Panc1 (cell line): ENCODE measurements at places on chromosomes 12 and 14. TPM values are rescaled to one million over a fixed set of nuclear protein-coding genes. Genes with fewer than 3 reads are reported as not detected.

DNA sequence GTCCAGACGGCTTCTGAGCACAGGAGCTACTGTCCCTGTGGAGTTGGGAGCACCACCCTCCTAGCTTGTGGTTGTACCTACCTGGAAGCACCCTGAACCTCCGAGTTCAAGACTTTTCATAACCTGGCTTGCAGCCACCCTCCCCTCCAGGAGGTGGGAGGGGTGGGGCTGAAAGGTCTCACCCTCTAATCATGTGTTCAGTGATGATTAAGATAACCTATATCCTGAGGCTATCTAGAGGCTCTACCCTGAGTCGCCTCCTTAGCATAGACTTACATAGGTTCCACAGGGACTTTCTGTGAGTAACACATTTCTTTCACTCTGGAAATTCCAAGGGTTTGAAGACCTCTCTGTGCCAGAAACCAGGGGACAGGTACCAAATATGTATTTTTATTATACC lies 146.5 kb downstream of the CFAP54 start:
- H3K36me3 ChIP-seq = no peaks in the 10 kb centered on the region
- no peak overlapping the region for H3K27ac ChIP-seq
- DNase-seq = no peak
- H3K27me3 ChIP-seq = no peaks in the 10 kb centered on the region
- H3K4me1 ChIP-seq = no peaks in the 10 kb centered on the region

Gene KITLG
- total RNA-seq = 7.4 TPM

- DNase-seq = no peak
- no peaks in the 10 kb centered on the region for H3K27me3 ChIP-seq
- H3K4me3 ChIP-seq = no peak overlapping the region
- H3K27ac ChIP-seq = no peak overlapping the region
Measured at GRCh38 chr12:42362647-42363260, 36.8 kb downstream of the PPHLN1 start.

Gene SLC17A8
- not detected for total RNA-seq

DNA sequence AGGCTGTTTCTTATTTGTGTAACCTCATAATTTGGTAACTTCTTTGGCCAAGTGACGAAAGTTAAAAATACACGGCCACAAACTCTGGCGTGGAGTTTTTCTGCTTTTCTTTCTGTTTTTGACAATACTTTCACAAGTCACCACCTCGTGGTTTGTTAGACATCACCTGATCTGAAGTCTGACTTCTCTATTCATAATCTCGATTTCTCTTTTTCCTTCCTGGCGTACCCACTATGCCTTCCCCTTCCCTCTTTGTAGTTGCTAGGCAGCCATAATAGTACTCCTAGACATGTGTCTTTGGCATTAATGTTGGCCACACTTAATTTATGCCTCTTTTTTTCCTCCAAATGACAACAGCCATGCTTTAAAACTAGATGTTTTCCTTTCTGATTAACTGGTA lies 97.6 kb downstream of the POLR3B start:
- no peaks in the 10 kb centered on the region; the same call in 1 of the 2 replicates for H3K36me3 ChIP-seq
- DNase-seq = no peak
- no peaks in the 10 kb centered on the region for H3K4me1 ChIP-seq
- no peak overlapping the region for H3K27ac ChIP-seq

GRCh38 chr14:55313480-55313879 lies 42.3 kb downstream of the FBXO34 start:
- H3K4me1 ChIP-seq = no peaks in the 10 kb centered on the region
- H3K4me3 ChIP-seq = no peak overlapping the region
- no peaks in the 10 kb centered on the region for H3K27me3 ChIP-seq
- DNase-seq = no peak

Gene SLC39A5
- total RNA-seq = 0.23 TPM

DNA sequence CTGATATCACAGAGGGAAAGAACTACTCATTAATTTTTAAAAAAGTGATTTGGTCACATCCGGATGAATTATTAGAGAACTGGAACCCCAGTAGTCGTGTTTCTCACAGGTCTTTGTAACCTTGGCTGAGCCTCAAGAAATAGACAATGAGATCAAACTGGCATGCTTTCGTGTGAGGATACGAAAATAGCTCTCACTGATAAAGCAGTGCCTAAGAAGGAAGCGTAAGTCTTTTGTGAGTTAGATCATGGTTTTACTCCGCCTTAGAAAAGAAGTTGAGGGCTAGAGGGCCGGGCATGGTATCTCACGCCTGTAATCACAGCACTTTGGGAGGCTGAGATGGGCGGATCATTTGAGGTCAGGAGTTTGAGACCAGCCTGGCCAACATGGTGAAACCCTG lies 33.8 kb upstream of the GALNT16 start:
- no peaks in the 10 kb centered on the region for H3K36me3 ChIP-seq
- H3K4me1 ChIP-seq = no peaks in the 10 kb centered on the region
- no peak overlapping the region for H3K4me3 ChIP-seq
- H3K27ac ChIP-seq = no peak overlapping the region
- no peak for DNase-seq

DNA sequence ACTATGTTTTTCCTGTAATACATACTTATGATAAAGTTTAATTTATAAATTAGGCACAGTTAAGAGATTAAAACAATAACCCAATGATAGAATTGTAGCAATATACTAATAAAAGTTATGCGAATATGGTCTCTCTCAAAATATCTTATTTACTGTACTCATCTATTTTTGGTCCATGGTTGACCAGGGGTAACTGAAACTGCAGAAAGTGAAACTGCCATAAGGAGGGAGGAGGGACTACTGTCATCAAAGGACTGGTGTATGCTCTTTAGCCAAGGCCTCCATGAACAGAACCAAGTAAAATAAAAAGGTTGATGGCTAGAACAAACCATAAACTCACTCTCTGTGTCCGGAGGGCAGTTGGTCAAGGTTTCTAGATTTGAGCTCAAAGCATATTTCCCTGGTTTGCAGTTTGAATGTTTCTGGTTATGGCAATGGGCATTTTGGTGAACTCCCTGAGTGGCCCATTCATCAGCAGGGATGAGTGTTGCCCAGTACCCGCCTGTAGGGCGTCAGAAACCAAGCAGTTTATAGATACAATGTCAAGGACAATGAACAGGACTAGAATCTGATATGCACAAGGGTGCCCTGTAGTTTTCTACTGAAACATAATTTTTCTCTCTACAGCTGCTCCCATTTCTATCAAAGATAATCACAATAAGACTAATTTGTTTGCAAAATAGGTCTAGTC lies 19.8 kb downstream of the LEMD3 start:
- no peaks in the 10 kb centered on the region for H3K36me3 ChIP-seq
- no peak overlapping the region for H3K27ac ChIP-seq
- DNase-seq = no peak
- no peaks in the 10 kb centered on the region for H3K4me1 ChIP-seq

DNA sequence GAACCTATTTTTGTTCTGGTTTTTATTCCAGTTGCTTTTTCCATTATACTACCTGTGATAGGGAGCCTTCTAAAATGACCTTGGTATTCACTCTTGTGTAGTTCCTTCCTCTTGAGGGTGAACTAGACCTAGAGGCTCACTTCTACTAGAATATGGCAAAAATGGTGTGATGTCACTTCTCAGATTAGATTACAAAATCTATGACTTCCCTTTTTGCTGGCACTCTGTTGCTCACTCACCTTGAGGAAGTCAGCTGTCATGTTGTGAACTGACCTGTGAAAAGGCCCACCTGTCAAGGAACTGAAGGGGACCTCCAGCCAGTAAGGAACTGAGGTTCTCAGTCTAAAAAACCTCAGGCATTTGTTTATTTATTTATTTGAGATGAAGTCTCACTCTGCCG lies 5.7 kb downstream of the MIPOL1 start:
- H3K27me3 ChIP-seq = no peaks in the 10 kb centered on the region
- no peak overlapping the region for H3K27ac ChIP-seq
- H3K36me3 ChIP-seq = no peaks in the 10 kb centered on the region
- no peak for DNase-seq

DNA sequence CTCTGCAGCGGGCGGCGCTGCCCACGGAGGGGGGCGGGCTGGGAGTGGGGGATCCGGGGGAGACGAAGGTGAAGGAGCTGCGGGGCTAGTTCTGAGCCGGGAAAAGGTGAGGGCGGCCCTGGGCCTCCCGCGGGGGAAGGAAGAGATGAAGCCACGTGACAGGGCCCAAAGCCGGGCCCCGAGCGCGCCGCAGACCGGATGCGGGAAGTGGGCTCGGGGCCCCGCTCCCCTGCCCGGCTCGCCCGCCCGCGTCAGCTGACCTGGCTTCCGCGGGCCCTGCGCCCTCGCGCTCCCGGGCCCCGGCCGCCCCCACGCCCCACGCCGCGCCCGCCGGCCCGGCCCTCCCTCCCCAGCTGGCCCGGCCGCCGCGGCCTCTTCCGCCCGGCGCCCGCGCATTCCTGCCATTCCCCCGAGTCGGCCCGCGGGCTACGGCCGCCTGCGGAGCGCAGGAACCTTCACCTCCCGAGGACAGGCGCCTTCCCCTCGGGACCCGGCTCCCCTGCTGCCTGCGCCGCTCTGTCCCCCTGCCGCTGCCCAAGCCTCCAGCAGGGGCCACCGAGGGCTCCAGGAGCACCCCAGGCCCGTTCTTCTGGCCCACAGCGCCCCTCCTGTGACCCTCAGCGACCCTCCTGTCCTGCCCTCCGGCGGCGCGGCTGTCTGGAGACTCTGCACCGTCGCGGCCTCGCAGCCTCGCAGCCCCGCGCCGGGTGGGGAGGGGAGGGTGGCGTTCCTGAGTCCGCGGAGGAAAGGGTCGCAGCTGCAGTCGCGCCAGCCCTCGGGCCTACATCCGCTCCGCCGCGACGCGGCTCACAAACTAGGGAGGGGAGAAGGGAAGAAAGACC lies 20.4 kb downstream of the NINJ2 start:
- peak overlapping the region; percentile 21 for H3K4me3 ChIP-seq
- H3K36me3 ChIP-seq = no peaks in the 10 kb centered on the region
- no peak for DNase-seq
- H3K27ac ChIP-seq = peak overlapping the region; percentile 90

Gene FBLN5
- total RNA-seq = 0.23 TPM

Gene OTOGL
- not detected for total RNA-seq

Gene SPIC
- not detected for total RNA-seq

Gene VDR
- total RNA-seq = 3.0 TPM

- H3K4me3 ChIP-seq = no peak overlapping the region
- DNase-seq = no peak
- H3K27me3 ChIP-seq = no peaks in the 10 kb centered on the region
- peaks cover 13% of the 10 kb centered on the region for H3K4me1 ChIP-seq
- H3K36me3 ChIP-seq = no peaks in the 10 kb centered on the region
Measured at GRCh38 chr12:1469070-1469469, 125.3 kb downstream of the FBXL14 start.

DNA sequence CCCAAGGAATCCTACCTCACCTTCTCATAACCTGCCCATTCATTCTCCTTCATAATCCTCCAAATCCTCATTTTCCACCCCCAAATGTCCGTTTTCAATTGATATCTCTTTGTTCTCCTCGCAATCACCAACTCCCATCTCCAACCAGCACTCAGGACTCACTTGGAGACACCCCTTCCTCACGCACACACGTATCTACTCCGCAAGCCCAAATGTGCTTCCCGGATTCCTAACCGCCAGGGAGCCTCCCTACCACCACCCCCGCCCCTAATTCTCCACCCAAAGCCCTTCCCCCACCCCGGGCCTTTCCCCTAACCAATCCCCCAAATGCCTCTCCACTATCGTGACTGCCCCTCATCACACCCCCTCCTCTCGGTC lies 304 bp downstream of the KCTD10 start:
- peaks cover 21% of the 10 kb centered on the region for H3K4me1 ChIP-seq
- H3K27me3 ChIP-seq = no peaks in the 10 kb centered on the region
- no peak for DNase-seq
- peak overlapping the region; percentile 85 for H3K4me3 ChIP-seq
- no peaks in the 10 kb centered on the region; the same call in 1 of the 2 replicates for H3K36me3 ChIP-seq
- peak overlapping the region; percentile 95 for H3K27ac ChIP-seq

DNA sequence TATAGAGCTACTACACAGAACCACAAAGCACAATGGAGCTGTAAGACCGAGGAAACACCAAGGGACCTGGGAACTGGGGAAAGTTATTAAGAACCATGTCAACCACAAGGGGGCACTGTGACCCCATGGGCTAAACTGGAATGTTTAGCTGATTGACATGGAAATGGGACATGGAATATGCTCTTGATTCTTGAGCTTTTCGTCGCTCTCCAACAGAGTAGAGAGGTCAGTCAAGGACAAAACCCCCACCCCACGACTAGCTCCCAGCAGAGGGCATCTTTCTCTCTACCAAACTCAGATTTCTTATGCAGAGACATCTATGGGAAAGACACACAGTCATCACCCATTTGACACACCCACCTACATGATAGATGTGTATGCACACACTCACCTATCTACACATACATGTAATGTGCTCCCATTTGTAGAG lies 10.1 kb downstream of the NDRG2 start:
- H3K27ac ChIP-seq = no peak overlapping the region
- H3K27me3 ChIP-seq = no peaks in the 10 kb centered on the region
- peak; percentile 61 for DNase-seq
- no peak overlapping the region for H3K4me3 ChIP-seq
- H3K36me3 ChIP-seq = no peaks in the 10 kb centered on the region
- H3K4me1 ChIP-seq = no peaks in the 10 kb centered on the region

- H3K4me3 ChIP-seq = no peak overlapping the region
- DNase-seq = no peak
Measured at GRCh38 chr12:32906399-32907165, 10.0 kb upstream of the PKP2 start.
